ENCODE measurements at places on chromosomes 13 and 19.

GRCh38 chr13:91405240-91405639, 6.8 kb downstream of the GPC5 start:
- no peak for DNase-seq

DNA sequence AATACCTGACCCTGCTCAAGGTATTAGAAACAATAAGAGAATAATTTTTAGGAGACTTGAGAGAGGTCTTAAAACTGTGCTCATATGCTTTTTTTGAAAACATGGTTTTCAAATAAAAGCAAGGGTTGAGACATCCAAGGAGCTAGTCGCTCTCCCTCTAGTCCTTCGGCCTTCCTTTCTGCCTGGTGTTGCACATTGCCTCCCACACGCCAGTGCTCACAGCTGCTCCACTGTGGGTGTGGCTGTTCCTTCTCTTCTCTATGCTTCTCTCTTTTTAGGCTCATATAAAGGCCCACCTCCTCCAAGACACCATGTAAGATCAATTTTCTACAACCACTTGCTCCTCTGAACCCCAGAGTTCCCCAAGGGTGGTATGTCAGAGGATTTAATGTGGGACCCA, 352.6 kb downstream of the ENOX1 start:
- DNase-seq, result no peak

- DNase-seq, result no peak
Observed at GRCh38 chr13:100128373-100128772, 39.5 kb downstream of the PCCA start.

DNA sequence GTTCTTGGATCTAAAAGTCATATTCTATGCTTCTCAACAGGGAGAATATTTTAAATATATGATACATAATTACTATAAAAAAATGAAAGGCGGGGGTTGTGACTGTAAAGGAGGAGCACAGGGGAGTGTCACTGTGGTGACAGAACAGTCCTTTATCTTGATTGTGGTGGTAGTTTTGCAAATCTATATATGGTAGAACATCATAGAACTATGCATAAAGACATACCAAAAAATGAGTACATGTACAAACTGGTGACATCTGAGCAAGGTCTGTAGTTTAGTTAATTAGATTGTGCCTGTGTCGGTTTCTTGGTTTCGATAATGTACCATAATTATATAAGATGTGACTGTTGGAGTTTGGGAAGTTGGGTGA, 38.7 kb upstream of the GARRE1 start:
- DNase-seq, result no peak

DNA sequence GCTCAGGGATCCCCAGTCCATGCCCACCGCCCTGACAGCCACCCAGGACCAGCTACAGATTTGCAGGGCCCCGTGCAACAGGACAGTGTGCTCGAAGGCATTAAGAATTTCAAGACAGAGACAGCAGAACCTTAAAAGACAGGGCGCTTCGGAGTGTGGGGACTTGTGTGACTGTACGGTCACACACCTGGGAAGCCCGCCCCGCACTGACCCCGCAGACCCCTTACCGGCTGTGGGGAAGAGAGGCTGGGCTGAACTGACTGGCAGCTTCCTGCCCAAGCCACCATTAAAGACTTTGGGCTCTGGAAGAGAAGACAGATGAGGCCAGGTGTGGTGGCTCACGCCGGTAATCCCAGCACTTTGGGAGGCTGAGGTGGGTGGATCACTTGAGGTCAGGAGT, 14.4 kb downstream of the STAP2 start:
- DNase-seq, result no peak

GRCh38 chr13:26342898-26343297, 89.0 kb downstream of the CDK8 start:
- DNase-seq, result no peak

DNA sequence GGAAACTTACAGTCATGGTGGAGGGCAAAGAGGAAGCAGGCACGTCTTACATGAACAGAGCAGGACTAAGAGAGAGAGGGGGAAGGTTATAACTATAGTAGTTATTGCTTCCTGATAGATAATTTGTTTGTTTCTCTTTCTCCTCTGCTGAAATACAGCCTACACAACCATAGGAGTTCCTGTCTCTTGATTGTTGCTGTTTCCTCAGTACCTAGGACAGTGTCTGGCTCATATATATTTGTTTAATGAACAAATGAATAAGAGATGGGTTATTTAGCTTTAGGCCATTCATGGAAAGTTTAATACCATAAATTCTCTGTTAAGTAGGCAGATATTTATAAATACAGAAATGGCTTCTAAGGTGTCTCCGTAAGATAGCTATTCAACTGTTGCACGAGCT, 95.2 kb downstream of the PCCA start:
- DNase-seq, result no peak

DNA sequence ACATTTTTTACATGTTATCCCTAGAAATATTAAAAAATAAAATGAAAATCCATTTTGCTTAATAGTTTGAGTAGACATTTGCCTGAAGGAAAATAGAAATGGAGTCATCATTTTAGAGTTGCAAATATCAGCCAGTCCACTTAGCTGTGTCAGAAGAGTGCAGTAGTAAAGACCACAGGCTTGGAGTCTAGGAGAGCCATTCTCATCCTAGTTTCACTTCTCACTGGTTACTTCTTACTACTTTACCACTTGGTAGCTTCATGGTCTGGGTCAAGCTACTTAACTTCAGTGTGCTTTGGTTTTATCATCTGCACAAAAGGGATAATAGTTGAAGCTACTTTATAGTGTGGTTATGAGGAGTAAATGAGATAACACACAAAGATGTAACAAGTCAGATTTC, 286.5 kb upstream of the NBEA start:
- no peak for DNase-seq

DNA sequence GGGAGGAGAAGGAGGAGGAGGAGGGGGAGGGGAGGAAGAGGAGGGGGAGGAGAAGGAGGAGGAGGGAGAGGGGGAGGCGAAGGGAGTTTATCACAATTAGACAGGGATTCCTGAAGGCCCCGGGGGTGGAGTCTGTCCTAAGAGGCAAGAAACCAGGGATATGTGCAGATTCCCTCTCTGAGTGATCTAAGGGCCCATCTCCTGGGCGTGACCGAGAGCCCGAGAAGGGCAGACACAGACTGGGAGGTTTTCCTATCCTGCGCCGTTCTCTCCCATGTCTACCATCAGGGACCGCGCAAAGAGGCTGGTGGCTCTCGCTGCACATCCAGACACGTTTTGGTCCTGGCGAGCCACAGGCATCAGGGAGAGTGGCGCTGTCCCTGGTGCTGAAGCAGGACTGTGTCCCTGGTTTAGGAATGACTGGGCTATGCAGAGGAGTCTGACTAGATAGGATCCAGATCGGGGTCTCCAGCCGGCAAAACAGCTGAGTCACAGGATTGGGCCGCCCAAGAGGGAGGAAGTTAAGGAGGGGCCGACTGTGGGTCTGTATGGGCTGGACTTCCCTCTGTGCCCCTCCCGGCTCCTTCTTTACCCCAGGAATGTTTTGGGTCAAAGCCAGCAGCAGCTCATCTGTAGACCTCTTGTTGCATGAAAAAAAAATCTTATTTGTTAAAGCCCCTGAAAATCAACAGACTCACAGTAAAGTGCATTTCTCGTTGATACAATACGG, 17.9 kb upstream of the ZNF175 start:
- no peak for DNase-seq
